ENCODE measurements at places on chromosomes 3 and 15.

DNA sequence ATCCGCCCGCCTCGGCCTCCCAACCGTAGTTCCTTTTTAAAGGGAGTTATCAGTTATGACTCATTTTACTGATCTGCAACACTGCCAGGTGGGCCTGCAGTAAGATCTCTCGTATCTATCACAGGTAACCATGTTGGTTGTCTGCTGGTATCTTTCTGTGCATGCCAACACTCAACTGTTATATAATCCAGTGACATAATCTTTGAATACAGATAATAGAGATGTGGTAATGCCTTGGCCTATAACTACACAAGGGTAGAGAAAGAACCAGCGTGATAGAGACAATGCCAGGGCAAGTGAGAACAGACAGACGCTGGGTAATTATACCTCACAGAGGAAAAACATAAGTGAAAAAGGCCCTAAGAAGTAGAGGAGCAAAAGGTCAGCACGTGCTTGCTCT, 11.0 kb upstream of the ARPP19 start:
- DNase-seq: no peak

DNA sequence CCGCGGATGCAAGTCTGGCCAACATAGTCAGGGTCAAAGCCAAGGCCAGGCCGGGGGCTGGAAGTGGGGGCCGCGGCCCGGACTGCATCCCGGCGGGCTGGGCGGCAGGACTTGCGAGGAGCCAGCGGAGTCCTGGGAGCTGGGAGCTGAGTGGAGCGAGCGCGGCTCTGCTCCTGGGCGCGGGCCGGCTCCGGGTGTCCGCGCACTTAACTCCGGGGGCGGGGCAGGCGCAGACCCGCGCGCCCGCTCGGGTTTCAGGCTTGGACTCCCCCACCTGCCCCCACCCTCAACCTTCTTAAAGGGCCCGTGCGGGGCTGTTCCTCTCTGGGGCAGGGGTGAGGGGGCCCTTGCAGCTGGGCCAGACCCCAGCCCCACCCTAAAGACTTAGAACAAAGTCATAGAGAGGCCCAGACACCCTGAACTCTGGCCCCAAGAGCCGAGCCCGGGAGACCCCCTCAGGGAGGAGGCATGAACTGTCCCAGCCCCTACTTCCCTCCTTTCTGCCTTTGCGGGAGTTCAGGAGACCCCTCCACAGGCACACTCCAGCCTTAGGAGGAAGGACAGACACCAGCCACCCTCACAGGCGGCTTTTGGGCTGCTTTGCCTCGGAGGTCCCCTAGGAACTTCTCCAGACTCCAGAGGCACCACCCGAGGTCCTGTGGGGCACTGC, at the start of gene CSPG4:
Gene CSPG4, minus strand, starts transcription at position 181 of the 670 bp plus-strand sequence. Its CDS starts 93 bp downstream, at position 88.
- DNase-seq: peak; percentile 27

DNA sequence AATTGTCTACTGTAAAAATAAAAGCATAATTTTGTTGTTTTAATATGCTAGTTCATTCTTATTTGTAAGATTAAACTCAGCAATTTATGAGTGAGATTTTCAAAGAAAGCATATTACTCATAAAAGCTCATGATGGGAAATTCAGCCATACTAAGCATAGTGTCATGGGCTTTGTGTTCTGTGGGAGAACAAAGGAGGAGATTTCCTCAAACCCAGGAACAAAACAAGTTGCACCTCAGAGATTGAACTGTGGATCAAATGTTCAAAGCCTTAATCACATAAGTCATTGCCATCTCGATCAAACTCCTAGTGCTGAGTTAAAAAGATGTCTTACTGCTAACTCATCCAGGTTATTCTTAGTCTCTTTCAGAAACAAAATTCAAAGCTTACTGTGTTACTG, 85.6 kb upstream of the PDZRN3 start:
- no peak for DNase-seq

DNA sequence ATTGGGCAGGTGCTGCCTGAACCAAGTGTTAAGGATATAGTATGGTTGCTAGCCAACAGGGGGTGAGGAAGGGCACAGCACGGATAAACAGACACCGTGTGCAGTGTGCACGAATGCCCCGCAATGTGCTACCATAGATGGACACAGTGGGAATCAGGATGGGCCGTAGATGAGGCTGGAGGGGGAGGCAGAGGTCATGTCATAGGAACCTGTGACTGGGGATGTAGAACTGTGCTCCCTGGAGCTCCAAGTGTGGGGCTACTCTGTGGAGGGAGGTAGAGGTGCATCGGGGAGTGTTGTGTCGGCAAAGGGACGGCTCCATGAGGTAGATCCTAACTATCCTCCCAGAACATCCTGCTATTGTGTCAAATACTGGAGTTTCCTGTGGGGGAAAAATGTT, 102.5 kb downstream of the TNIK start:
- DNase-seq: no peak

DNA sequence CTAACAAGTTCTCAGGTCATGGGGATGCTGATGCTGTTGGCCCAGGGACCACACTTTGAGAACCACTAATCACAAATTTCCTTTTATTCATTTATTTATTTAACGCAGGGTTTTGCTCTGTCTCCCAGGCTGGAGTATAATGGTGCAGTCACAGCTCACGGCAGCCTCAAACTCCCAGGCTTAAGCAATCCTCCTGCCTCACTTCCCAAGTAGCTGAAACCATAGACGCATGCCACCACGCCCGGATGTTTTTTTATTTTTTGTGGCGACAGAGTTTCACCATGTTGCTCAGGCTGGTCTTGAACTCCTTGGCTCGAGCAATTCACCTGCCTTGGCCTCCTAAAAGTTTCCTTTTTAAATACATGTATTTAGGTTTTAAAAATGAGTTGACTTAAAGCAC, 20.7 kb upstream of the ISLR2 start:
- DNase-seq: no peak

- no peak for DNase-seq
These were observed 337.8 kb downstream of the ROBO2 start for GRCh38 chr3:77377717-77378116.

DNA sequence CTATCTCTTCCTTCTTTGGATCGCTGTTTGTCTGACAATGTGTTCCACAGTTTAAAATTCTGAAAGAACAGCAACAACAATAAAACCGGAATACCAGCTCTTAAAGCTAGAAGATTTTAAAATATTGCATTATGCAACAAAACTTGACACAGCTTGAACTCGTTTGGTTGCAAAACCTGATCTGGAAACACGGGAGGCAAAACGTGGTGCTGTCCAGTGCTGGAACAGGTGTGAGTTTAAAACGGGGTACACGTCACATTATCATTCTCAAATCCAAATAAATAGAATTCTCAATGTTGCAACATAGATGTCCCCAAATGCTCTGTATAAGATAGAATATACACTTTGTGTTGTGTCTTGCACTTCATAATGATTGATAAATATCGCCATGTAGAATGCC, 110.9 kb upstream of the LYSMD4 start:
- DNase-seq: no peak

DNA sequence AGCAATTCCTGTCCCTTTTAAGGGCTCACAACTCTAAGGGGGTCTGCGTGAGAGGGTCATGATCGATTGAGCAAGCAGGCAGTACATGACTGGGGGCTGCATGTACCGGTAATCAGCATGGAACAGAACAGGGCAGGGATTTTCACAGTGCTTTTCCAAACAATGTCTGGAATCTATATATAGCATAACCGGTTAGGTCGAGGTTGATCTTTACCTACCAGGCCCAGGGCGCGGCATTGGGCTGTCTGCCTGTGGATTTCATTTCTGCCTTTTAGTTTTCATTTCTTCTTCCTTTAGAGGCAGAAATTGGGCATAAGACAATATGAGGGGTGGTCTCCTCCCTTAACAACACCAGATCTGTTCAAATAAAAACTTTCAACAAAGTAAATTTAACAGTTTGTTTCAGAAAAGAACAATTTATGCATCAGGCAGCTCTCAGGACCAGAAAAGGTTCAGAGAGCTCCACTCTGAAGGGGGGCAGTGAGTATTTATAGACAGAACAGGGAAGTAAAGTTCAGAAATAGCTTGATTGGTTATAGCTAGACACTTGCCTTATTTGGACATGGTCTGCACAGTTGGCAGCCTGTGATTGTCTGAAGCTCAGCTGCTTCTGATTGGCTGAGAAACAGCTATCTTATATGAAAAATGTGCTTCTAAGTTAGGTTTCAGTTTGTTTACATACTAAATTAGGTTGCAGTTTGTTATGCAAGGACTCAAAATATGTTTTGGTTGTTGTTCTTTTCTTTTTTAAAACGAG, 17.2 kb upstream of the B4GALT4 start:
- no peak for DNase-seq

- DNase-seq: no peak
These were observed 44.3 kb downstream of the P2RY1 start for GRCh38 chr3:152879130-152879789.

DNA sequence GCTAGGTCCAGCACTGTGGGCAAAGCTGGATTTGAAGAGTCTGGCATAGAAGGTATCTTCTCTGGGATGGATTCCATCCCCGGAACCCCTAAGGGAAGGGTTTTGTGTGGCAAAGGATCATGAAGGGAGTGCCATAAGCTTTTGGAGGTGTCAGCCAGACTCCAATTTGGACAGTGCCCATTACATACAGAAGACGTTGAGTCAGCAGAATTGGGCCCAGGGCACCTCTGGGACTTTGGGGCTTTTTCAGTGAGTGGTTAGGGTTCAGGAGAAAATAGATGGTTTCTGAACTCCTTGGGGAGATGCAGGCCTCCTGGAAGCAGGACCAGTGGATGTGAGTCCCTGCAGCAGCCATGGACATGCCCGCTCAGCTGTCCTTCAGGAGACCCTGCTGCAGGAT, 34.6 kb upstream of the XCR1 start:
- no peak for DNase-seq

DNA sequence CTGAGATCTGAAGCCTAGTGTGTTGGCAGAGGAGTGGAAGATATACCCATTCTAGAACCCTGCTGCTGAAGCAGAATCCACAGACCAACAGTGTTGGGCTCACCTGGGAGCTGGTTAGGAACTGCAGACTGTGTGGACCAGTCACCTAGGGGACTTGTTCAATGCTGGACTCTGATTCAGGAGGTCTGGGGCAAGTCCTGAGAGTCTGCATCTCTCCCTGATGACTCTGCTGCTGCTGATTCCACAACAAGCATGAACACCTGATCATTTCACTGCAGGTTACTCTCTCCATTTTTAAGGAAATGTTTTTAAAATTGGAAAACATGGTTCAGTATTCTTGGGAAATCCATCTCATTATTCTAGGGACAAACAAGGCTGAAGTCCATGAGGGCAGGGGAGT, 84.9 kb downstream of the SEMA6D start:
- no peak for DNase-seq

- DNase-seq: no peak
These were observed 114.5 kb upstream of the PHLDB2 start for GRCh38 chr3:111744611-111745010.

GRCh38 chr15:81052046-81052445, 51.3 kb downstream of the TLNRD1 start:
- no peak for DNase-seq

DNA sequence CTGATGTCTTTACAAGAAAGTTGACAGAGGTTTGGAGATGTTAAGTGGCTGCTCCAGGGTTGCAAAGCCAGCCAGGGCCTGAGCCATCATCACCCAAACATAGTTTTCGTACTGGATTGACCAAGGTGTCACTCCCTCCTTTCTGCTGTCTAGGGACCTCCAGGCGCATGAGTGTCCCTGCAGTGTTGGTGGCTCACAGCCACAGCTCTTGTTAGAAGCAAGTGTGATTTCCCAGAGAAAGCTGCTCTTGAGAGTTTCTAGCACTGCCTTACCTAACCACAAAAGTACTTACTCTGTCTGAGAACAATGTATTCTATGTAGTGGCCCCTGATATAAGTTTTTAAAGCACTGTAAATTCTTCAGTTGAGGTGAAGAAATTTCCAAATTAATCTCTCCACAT, 144.1 kb downstream of the SOX2 start:
- peak; percentile 42 for DNase-seq

DNA sequence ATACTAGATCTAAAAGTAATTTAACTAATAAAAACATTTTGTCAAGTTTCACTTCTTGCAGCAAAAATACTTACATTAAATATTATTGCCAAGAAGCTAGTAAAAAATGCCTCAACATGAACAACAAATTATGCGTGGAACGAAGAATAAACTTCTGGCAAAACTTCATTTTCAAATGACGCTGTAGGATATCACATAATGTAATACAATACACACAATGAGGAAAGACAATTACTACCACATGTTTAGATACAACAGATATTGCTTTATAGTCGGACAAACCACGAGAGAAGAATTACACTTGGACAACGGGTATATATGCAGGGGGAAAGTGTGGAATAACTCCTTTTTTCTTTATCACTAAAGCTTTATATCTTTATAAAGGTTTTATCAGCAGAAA, 21.6 kb downstream of the P3H2 start:
- no peak for DNase-seq

GRCh38 chr3:195911041-195911945, 2.9 kb upstream of the TNK2 start:
- DNase-seq: no peak

GRCh38 chr3:177921153-177921552, 615.1 kb upstream of the KCNMB2 start:
- no peak for DNase-seq

GRCh38 chr15:70505936-70506912, 257.1 kb downstream of the UACA start:
- DNase-seq: peak; percentile 10

- DNase-seq: no peak
These were observed 22.4 kb upstream of the FAM174B start for GRCh38 chr15:92677999-92678398.

- DNase-seq: no peak
These were observed 876.1 kb upstream of the GBE1 start for GRCh38 chr3:82637574-82637973.

DNA sequence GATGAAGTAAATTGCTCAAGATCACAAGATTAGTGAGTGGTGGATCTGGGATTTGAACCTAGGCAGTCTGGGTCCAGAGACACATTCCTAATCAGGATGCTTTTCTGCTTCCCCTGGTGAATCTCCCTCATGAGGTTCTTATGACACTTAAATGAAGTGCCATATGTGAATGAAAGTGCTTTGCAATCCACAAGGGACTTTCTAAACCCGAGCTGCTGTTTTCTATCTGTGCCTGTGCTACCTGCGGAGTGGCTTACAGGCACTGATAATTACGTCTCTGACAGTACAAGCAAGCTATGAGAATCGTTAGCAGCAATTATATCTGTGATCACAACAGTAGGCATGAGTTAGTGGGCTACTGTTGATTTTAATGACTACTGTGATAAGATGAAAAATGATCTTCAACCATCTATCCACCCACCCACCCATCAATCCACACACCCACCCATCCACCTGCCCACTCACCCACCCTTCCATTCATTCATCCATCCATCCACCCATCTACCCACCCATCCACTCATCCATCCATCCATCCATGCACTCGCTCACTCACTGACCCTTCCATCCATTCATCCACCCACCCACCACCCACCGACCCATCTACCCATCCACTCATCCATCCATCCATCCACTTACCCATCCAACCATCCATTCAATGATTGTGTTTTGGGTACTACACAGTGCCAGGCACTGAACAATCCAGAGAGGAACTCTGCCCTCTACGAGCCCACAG, 51.8 kb downstream of the ATP2B2 start:
- DNase-seq: no peak

DNA sequence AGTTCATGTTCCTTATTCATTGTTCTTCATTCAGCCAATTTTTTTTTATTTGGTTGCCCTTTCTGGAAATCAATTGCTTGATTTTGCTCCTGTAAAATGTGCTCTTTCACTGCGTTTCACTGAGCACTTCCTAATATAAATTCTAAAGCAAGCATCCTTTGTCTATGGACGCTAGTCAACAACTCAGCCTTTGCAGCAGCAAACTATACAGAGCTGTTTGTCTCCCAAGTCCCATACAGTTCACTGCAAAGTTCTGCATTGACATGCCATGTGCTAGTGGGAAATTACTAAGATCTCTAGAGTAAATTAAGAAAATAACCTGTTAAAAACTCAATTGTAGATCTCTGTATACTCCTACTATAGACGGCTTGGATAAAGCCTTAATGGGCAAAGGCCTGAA, 130.1 kb upstream of the BHLHE40 start:
- DNase-seq: no peak
